GDM1 (cell line): ENCODE measurements at places on chromosomes 2 and 18.

DNA sequence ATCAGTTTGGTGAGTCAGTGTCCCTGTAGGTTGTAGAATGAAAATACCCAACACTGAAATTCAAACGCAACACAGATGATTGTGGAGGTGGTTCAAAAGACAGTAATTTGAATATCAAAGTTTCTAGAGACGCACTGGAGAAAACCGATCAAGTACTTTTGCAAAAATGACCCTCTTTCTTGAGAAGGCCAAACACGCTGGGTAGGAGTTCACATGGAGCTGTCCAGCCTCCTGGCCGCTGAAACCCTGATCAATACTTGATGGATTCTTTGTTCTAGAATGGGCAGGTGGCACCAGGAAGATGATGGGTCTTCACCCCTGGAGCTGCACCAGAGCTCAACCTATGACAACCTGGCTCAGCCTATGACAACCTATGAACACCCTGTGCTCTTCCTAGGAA lies 39.7 kb upstream of the UBE2F start:
- no peak for DNase-seq

GRCh38 chr2:17557596-17557995 lies 17.1 kb downstream of the VSNL1 start:
- DNase-seq = no peak

- DNase-seq = no peak
Measured at GRCh38 chr18:28504066-28504465, 327.1 kb upstream of the CDH2 start.

GRCh38 chr2:15789381-15790062 lies 150.8 kb upstream of the MYCN start:
- no peak for DNase-seq

GRCh38 chr2:237456200-237456843 lies 30.7 kb upstream of the MLPH start:
- DNase-seq = no peak

- DNase-seq = no peak
Measured at GRCh38 chr2:1499033-1499795, 86.0 kb downstream of the TPO start.

GRCh38 chr2:40513201-40513600 lies 61.3 kb upstream of the SLC8A1 start:
- DNase-seq = no peak

DNA sequence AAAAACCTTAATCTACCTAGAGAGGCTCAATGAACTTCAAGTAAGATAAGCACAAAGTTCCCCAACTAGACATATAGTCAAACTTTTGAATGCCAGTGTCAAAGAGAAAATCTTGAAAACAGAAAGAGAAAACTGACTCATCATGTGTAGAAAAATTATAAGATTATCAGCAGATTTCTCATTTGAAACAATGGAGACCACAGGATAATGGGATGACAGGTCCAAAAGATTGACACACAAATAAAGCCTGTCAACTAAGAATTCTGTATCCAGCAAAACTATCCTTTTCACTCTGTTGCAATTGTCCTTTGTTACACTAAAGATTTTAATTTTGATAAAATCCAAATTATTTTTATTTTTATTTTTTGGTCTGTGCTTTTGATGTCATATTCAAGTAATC lies 61.6 kb downstream of the COPS8 start:
- no peak for DNase-seq

DNA sequence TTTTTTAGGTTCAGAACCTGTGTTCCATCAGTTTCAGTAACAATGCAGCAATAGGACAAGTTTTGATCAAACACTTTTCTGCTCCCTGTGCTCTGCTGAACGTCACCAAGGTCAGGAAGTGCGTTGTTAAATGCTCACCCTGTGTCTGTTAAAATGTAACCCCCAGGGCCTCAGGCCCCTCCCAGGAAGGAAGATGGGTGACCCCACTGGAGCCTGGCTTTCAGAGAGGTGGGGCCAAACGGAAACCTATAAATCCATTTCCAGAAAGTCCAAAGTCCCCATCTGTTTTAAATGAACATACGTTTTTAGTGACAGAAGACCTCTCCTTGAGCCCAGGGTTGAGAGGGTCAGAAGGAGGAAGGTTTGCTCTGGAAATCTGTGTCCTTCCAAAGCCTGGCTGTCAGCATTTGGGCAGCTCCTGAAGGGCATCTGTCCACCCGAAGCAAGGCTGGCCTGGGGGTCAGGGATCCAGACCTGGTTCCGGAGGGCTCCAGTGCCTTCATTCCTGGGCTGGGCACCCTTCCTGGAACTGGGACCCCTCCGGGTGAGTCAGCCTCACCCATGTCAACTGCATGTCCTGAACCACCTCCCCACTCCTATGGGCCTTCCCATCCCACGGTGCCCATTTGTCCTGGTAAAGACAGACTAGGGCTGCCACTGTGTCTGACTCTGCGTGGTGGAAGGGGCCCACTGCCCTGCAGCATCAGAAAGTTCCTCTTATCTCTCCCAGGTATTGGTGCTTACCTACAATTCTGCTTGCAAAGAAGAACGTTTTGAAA lies 117.4 kb upstream of the COPS8 start:
- peak; percentile 10 for DNase-seq

DNA sequence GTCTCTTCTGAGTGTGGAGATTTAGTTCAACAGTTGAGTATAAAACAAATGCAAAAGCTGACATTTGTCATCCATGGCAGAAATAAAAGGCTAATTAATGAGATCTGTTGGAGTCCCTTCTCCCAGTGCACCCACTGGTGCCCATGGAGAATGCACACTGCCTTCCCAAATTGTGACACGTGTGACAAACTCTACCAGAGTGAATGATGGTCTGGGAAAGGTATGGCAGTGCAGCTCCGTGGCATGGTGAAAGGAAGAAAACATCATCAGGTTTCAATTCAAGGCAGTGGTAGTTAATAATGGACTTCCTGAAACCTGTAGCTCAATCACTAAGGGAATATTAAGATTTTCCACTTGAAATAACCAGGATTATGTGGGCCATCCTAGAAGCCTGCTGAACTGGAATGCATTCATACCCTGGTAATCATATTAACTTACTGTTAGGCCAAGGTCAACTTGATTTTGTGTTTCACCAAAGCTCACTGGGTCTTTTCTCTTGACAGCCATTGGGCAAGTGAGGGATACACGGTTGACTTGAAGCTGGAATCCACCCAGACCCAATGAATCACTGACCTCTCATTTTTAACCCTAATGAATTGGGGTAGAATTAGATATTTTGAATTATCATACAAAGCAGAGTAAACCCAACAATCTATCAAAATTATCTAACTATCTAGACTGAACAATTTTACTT lies 167.6 kb downstream of the AFF3 start:
- DNase-seq = no peak

DNA sequence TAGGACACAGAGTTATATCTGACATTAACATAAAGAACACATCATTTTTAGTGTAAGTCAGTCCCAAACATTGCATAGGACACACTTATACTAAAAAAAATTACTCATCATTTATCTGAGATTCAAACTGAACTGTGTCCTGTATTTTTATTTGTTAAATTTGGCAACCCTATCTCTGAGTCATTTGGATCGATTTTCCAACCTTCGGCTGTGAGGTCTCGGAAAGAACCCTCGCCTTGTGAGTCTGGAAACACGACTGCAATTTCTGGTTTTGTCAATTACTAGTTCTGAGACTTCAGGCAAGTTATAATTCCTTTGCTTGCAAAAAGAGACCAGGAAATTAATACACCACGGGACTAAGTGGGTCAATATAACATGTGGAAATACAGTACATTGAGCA lies 14.0 kb downstream of the ATP8B1 start:
- no peak for DNase-seq

DNA sequence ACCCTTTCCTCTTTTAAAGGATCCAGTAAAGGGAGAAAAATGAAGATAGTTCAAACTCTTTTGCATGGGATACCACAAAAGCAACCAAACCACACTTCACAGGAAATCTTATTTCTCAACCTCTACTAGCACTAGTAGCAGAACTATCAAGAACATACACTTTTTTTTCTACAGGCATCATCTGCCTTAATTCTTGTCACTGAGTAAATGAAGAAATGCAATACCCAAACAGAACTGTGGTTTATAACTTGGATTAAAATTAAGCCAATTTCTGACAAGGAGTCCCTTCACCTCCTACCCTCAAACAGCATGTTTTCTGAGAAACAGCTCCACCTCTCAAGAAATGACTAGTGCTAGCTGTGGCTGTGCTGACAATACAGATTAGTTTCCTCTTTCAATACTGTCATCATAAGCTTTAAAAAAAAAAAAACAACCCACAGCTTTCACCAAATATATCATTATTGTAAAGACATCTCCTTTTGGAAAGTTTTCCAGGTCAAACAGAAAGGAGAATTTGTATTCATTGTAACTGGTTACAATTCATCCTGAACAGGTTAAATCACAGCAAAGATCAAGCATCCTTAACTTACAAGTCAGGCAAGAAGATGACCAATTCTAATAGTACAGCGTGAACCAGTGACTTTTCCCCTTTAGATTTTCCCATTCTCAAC lies 44.4 kb downstream of the PTPN2 start:
- DNase-seq = no peak

- no peak for DNase-seq
Measured at GRCh38 chr2:71742953-71743601, 289.7 kb downstream of the DYSF start.

DNA sequence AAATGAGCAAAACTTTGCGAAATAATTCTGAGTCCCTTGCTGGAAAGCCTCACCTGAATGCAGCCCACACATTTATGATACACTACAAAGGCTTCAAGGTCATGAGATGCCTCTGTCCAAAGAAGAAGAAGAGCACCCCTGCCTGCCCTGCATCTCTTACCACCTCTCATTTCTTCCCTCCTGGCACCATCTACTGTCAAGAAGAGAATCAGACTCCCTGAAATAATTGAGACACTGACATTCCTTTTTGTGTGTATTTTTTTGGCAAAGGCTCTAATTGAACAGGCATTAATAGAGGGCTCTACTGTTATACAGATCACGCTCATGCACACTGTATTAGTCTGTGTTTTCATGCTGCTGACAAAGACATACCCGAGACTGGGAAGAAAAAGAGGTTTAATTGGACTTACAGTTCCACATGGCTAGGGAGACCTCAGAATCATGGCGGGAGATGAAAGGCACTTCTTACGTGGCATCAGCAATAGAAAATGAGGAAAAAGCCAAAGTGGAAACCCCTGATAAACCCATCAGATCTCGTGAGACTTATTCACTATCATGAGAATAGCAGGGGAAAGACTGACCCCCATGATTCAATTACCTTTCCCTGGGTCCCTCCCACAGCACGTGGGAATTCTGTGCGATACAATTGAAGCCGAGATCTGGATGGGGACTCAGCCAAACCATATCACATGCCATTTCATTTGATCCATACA lies 176.3 kb downstream of the ALPK2 start:
- no peak for DNase-seq

- DNase-seq = peak; percentile 17
Measured at GRCh38 chr18:63119647-63120046, 199.9 kb downstream of the BCL2 start.

DNA sequence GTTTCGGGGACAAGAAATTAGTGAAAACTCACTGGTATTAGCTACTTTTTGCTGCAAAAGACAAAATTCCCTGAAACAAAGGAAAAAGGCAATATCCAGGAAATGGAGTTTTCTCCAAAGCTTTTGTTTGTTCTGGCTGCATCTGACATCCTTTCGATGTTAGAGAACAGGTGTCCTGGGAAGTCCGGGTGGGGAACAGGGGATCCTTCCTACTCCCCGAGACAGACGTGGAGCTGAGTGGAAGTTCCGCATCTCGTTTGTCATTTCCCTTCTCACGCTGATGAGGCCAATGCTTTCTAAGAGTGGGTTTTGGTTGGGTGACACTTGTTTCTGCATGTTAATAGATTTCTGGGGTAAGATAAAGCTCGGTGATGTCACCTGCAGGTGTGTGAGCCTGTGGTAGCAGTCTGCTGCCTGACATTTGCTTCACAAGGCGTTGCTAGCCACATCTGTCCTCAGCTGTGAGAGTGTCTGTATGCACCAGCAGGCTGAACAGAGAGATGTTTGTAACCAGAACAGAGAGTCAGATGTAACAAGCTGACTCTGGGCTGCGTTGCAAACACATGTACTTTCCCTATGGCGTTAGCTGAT lies 125.9 kb downstream of the ACOXL start:
- no peak for DNase-seq

DNA sequence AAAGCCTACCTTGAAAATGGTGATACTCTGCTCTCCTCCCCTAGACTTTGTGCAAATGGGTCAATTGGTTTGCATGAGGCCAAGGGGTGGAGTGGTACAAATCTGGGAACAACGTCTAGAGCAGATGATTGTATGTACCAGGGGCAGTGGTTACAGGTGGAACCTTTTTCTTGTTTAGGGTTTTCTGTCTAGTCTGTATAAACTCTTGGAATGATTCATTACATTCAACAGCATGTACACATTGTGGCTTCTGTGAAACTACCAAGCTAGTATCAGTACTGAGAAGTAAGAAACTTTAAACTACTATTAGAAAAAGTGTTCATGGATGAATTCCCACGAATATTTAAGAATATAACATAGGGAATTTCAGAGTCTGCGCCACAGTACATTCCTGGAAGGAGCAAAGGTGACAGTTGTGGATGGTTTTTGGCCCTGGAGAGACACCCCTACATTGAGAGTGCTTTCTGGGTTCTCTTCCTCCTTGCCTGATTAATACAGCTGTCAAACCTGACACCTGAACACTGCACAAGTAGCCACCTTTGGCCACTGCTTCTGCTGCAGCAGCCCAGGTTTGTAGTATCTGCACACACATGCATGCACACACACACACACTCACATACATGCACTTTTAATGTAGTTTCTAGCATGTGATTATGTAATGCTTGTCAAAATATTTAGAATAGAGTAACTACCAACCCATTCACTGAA lies 30.0 kb downstream of the CFAP221 start:
- no peak for DNase-seq

DNA sequence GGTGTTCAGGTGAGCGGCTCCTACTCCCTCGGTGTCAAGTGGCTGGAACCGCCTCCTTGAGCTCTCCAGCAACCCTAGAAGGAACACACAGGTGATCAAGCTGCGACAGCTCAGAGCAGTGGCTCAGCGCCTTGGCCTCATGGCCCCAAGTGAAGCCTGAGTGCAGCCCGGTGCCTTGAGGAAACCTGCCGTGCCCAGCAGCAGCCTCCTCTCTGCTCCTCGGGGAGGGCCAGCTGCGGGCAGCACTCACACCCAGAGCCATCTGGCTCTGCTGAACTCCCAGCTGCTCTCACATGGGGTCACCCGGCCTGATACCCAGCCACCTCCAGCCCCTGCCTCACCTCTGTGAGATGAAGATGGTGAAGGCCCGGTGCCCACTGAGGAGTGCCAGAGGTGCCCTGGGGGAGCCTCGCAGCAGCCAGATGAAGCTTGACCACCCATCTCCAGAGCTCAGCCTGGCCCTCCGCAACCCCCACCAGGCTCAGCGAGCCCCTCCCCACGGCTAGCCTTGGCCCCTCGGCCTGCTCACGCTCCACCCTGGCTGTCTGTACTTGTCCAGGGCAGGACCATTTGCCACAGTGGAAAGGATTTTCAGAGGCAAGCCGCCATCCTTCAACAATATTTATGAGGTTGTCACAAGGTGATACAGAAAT lies 70.6 kb upstream of the RAB6C start:
- DNase-seq = no peak

GRCh38 chr2:191635333-191636234 lies 42.4 kb upstream of the NABP1 start:
- no peak for DNase-seq

GRCh38 chr2:96806468-96807126 lies 9.5 kb upstream of the CNNM3 start:
- DNase-seq = no peak
